Osteoblast (primary cell): ENCODE measurements at places on chromosomes 12 and 14. TPM values are rescaled to one million over a fixed set of nuclear protein-coding genes. Genes with fewer than 3 reads are reported as not detected.
A peak's percentile ranks its signal among the peaks of the same experiment; 100 is the strongest.

Gene RERG
- total RNA-seq: 0.29 TPM in 1 of 2 replicates, not detected in the other

GRCh38 chr12:98453070-98453469 is 62.3 kb upstream of the TMPO start:
- peaks cover 5% of the 10 kb centered on the region for H3K27me3 ChIP-seq
- no peak overlapping the region for H3K27ac ChIP-seq
- H3K4me3 ChIP-seq: no peak overlapping the region
- peak; percentile 32 for DNase-seq
- H3K36me3 ChIP-seq: no peaks in the 10 kb centered on the region
- H3K4me1 ChIP-seq: peaks cover 3% of the 10 kb centered on the region

DNA sequence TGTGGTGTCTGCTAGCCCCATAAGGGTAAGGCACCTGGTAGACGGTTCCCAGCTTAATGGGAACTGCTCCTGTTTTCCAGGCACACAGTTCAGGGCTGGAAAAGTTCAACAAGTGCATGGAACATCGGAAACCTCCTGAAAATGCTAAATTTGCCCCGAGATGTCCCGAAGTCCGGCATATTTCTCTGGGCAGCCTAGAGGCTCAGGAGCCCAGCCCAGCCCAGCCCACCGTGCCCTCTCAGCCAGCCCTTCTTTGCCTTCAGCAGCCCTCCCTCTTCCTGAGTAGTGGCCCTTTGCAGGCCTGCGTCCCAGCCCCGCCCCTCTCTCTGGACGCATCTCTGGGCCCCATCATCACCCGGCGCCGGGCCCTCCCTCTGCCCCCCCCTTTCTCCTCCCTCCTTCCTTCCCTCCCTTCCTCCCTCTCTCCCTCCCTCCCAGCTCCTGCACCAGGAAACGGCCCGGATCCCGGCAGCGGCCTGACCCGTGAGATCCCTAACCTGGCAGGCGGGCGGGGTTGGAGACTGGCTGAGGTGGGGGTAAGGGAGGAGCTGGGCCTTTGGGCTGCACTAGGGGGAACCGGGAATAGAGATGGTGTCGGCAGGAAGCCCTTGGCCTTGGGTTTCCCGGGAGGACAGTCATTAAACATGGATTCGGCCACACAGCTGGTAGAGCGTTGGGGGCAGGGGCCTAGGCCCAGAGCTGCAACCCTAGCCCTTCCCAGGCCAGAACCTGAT is at the start of gene BCL2L2:
TSS of gene BCL2L2 (plus strand) at position 422 of the 734 bp plus-strand sequence. CDS start 935 bp downstream, outside the sequence.
- H3K4me3 ChIP-seq: peak within 1 kb of the TSS; percentile 81
- peak; percentile 95 for DNase-seq
- no peaks in the 10 kb centered on the region for H3K27me3 ChIP-seq

- H3K27ac ChIP-seq: no peak overlapping the region
- no peak for DNase-seq
- no peaks in the 10 kb centered on the region for H3K4me1 ChIP-seq
These were observed 268.8 kb upstream of the BTG1 start for GRCh38 chr12:92414170-92415070.

DNA sequence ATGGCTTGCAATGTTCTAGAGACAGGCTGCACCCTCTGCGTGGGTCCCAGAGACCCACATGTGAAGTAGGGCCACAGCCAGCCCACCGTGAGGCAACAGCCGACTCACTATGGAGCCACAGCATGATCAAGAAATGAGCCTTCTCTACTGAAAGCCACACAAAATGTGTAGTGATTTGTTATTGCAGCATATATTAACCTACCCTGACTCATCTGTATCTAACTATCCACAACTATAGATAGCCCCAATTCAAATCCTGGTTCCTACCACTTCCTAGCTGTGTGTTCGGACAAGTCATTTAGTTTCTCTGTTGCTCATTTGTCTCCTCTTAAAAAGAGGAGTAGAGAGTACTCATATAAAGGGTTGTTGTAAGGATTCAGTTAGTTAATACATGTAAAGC is 1152.3 kb downstream of the BCL11B start:
- H3K27me3 ChIP-seq: no peaks in the 10 kb centered on the region
- DNase-seq: no peak
- no peak overlapping the region for H3K27ac ChIP-seq
- H3K4me3 ChIP-seq: no peak overlapping the region

DNA sequence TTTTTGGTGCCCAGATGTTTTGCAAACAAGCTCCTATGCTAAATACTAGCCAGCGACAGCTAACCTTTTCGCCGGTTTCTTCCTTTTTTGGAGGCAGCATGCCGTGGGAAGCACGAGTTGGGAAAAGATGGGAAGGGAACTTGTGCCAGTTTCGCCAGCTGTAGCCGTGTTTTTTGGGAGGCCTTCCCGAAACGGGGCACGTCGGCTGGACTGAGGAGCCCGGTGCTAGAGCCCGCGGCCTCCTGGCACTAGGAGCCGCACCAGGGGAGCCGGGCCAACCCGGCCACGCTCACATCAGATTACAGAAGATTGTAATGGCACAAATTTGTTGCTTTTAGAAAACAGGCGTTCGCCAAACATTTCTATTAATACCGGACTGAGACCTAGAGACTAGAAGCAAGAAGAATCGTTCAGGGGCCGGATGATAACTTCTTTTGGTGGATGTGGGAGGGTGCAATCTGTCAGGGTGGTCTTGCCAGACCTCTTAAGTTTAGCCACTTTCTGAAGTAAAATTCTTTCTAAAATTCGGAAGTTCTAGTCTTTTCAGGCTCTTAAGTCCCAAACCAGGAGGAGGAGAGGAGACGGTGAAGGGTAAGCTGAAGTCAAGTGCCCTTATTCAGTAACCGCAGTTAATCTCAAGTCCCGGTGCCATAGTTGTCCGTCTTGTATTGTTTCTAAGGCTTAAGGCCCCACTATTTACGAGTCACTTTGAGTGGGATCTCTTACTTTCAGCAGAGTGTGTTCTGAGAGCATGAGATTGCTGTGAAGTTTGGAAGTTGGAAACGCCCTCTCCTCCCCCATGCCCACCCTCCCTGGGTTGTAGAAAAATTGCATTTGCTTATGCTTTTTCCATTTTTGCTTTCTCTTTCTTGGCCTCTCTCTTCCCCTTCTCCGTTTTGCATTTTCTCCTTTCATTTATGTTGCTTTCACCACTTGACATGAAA is 1.3 kb downstream of the RASSF3 start:
- no peaks in the 10 kb centered on the region for H3K27me3 ChIP-seq
- peaks cover 24% of the 10 kb centered on the region for H3K4me1 ChIP-seq
- no peaks in the 10 kb centered on the region for H3K36me3 ChIP-seq
- H3K27ac ChIP-seq: peak overlapping the region; percentile 72
- H3K4me3 ChIP-seq: peak overlapping the region; percentile 90

Gene KRT72
- total RNA-seq: not detected in 2 replicates

Gene NOS1
- total RNA-seq: not detected in 2 replicates

DNA sequence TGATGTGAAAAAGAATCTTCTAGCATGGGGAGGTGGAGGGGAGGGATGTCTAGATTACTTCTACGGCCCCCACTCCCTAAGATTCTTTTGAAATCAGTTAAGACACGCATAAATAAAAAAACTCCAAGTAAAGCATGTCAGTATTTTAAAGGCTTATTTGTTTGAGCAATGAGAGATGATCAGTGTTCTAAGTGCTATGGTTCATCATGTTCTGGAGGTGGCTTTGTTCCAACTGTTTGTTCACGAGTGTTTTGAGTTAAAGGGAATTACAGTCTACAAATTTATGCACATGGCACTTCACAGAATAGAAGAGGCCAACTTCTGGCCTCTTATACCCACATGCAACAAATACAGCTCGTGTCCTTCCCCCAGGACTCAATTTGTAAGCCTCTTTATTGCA is 394.9 kb downstream of the RAD51B start:
- DNase-seq: no peak
- no peak overlapping the region for H3K4me3 ChIP-seq
- H3K36me3 ChIP-seq: no peaks in the 10 kb centered on the region

DNA sequence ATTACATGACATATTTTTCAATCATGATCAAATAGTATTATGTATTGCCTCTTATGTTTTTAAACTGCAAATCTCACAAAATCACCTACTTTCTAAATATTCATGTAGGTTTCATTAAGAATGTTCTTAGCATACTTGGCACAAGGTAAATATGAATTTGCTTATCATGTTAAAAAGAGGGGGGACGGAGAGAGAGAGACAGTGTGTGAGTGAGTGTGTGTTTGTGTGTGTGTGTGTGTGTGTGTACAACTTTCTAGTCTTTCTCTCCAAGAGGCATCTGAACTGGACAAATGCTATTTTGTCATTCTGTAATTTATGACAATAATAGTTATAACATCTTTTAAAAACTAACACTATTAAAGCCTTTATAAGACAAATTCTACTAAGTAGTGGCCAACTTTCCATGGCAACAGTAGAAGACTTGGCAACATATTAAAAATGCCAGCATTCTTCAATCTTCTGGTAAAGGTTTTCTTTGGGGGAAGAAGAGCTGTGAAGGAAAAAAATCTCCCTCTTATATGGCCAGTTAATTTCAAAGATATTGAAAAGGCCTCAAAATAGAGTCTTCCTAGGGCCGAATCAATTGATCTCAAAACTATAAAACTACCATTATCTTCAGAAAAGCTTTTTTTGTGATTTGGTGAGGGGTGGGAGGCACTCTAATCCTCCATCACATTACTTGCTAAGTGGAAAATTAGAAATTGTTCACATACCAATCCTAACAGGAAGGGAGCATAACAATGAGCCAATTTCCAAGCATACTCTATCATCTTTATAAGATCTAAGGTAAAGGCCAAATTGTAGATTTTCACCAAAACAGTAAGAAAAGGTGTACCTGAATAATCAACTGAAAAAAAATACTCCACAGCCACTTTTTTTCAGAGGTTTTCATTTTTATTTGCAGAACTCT is 28.2 kb downstream of the CDK17 start:
- H3K36me3 ChIP-seq: no peaks in the 10 kb centered on the region
- peak overlapping the region; percentile 50 for H3K27ac ChIP-seq
- peaks cover 29% of the 10 kb centered on the region for H3K4me1 ChIP-seq
- no peak overlapping the region for H3K4me3 ChIP-seq

GRCh38 chr12:113310489-113310888 is 24.4 kb downstream of the SLC8B1 start:
- no peaks in the 10 kb centered on the region for H3K4me1 ChIP-seq
- no peak overlapping the region for H3K4me3 ChIP-seq
- no peaks in the 10 kb centered on the region for H3K27me3 ChIP-seq
- DNase-seq: peak; percentile 26
- no peak overlapping the region for H3K27ac ChIP-seq
- peaks cover 6% of the 10 kb centered on the region for H3K36me3 ChIP-seq

- peak; percentile 91 for DNase-seq
- no peaks in the 10 kb centered on the region for H3K27me3 ChIP-seq
- no peaks in the 10 kb centered on the region for H3K4me1 ChIP-seq
- H3K27ac ChIP-seq: no peak overlapping the region
- no peaks in the 10 kb centered on the region for H3K36me3 ChIP-seq
These were observed 18.7 kb upstream of the HDAC7 start for GRCh38 chr12:47838286-47838931.

- no peaks in the 10 kb centered on the region for H3K27me3 ChIP-seq
- no peaks in the 10 kb centered on the region for H3K36me3 ChIP-seq
- no peak overlapping the region for H3K27ac ChIP-seq
- DNase-seq: peak; percentile 3
- H3K4me3 ChIP-seq: no peak overlapping the region
- H3K4me1 ChIP-seq: peaks cover 5% of the 10 kb centered on the region
These were observed 79.2 kb upstream of the PTHLH start for GRCh38 chr12:28051516-28052354.

GRCh38 chr12:53696285-53696654 is 20.4 kb upstream of the ATP5MC2 start:
- peak overlapping the region; percentile 42 for H3K4me3 ChIP-seq
- peak; percentile 98 for DNase-seq
- H3K36me3 ChIP-seq: no peaks in the 10 kb centered on the region

DNA sequence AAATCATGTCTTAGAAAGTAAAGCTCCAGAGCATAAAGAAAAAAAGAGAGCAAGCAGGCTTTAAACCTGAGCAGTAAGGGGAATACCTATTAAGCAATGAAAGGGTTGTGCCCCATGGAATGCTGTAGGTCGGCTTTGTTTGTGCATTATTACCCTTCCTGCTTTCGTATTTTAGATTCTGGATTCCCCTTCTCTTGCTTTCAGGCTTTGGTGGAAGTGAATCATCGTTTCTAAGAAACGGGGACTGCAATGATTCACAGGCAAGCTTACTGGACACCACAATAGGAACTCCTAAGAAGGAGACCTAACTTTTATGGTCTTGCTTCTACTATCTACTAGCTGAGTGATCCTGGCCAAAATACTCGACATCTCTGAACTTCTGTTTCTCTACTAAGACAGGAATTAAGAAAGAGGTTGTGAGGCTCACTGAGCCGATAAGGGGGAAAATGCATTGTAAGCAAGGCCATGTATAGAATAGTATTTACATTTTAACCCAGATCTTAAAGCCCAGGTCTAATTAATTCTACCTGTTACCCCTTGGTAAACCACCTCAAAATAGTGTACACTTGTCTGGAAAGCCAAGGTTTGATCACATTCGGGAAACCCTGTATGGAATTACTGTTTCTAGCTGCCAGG is 1.2 kb upstream of the BMAL2 start:
- peak overlapping the region; percentile 83 for H3K4me3 ChIP-seq
- peaks cover 8% of the 10 kb centered on the region for H3K36me3 ChIP-seq
- H3K27ac ChIP-seq: peak overlapping the region; percentile 77
- H3K27me3 ChIP-seq: no peaks in the 10 kb centered on the region

DNA sequence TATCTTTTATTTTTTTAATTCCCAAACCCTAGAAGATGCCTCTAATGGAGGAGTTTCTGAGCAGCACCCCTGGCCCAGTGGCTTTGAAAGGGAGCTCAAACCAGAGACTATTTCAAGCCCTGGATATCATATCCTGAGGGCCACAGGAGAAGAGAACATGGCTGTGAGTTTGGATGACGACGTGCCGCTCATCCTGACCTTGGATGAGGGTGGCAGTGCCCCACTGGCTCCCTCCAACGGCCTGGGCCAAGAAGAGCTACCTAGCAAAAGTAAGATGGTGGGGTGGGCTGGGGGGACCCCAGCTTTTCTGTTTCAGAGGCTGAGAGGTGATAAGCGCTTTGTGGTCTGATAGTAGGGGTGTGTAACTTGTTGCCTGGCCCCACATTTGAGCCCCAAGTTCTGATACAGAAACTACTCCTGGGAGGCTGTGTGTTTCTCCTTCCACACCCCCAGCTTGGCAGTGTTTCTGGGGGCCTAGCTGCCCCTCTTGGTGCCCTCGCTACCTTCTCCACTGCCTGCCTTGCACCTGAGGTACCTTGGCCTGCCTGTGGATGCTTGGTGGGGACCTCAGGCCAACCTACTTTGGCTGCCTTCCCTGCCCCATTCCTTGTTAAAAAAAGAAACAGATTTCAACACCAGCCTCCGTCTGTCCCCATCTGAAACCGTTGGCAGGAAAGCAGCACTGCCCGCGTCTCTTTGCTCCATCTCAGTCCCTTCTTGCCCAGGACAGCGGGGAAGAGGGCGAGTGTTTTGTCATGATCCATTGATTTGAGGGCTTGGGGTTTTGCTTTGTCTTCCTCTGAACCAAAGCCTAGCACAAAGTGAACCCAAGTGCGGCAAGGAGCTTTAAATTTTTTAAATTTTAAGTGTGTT is 5.7 kb downstream of the TPCN1 start:
- no peak overlapping the region for H3K27ac ChIP-seq
- peaks cover 17% of the 10 kb centered on the region for H3K4me1 ChIP-seq
- no peak overlapping the region for H3K4me3 ChIP-seq
- H3K36me3 ChIP-seq: peaks cover 47% of the 10 kb centered on the region
- H3K27me3 ChIP-seq: no peaks in the 10 kb centered on the region
- no peak for DNase-seq
